ENCODE measurements at places on chromosomes 5 and 9. TPM values are rescaled to one million over a fixed set of nuclear protein-coding genes. Genes with fewer than 3 reads are reported as not detected.
A peak's percentile ranks its signal among the peaks of the same experiment; 100 is the strongest.

- DNase-seq = no peak
These were observed 163.8 kb downstream of the CDH10 start for GRCh38 chr5:24480952-24481351.

- no peak for DNase-seq
These were observed 10.5 kb downstream of the PSD2 start for GRCh38 chr5:139806111-139806510.

DNA sequence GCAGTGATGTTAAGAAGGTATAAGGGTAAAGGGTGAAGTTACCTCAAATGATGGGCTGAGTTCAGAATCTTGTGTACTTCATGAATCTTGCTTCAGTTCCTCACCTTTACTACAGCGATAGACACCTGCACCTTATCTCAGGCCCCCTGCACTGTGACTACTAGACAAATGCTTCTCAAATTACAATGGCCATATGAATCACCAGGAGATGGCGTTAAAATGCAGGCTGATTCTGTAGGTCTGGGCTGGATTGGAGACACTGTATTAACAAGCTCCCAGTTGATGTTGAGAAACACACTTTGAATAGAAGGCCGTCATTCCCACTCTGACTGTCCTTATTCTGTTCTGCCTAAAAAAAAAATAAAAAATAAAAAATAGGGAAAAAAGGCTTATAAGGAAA is 29.8 kb downstream of the TARS1 start:
- peak; percentile 33 for DNase-seq

DNA sequence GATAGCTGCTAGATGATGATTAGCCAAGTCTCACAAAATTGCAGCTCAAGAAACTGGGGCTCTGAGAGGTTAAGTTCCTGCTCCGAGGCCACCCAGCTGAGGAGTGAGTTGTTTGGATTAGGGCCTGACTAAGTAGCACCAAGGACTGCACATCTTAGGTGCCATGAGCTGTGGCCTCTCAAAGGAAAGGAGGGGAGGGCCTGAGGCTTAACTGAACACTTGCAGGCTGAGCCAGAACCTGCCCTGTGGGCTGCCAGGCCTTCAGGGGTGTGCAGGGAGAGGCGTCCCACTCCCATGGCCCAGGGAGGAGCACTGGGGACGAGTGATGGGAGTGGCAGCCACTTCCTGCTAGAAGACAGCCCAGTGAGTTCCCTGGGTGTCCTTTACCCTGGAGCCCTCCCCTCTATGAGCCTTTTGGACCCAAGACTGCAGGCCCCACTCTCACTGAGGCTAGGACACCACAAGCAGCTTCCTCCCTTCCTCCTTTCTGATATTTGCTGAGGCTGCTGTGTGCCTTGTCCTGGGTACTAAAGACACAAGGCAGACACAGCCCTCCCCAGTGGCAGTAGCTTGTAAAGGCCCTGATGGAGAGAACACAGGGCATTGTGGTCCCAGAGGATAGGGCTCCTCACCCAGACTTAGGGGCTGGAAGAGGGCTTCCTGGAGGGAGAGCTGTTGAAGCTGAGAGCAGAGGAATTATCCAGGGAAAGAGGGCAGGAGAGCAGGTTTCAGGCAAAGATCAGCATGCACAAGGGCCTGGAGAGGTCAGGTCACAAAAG is 22.1 kb downstream of the LMX1B start:
- no peak for DNase-seq

- no peak for DNase-seq
These were observed 118.7 kb downstream of the TENT4A start for GRCh38 chr5:6831678-6832671.

GRCh38 chr9:131402738-131403492 is 9.0 kb downstream of the PRRC2B start:
- DNase-seq = peak; percentile 81

GRCh38 chr9:137763271-137763955 is 114.2 kb upstream of the CACNA1B start:
- no peak for DNase-seq

- DNase-seq = no peak
These were observed 1.1 kb downstream of the GCNT4 start for GRCh38 chr5:75051217-75051751.

GRCh38 chr5:55303238-55303690 is 4.2 kb downstream of the DHX29 start:
- DNase-seq = peak; percentile 8

GRCh38 chr5:91311168-91311696 is 71.9 kb downstream of the ARRDC3 start:
- DNase-seq = no peak

DNA sequence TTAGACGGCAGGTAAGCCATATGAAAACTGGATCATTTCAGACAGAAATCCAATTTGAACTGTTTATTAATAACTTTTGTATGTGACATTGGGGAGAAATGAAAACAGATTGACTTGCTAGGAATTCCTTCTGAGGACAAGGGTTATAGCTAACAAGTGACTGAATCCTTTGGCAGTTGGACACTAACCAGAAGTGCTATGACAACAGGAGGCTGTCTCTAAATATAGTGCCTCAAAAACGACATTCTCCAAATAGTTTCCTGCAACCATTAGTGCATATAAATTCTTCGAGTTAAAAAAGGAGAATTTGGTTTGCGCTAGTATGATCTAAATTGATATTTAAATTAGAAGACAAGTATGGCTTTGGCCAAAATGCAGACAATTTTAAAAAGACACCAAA is 338.6 kb downstream of the PTPRD start:
- DNase-seq = no peak

- DNase-seq = no peak
These were observed 48.1 kb downstream of the PRELID2 start for GRCh38 chr5:145787001-145787400.

GRCh38 chr5:56108246-56108645 is 113.5 kb upstream of the IL6ST start:
- DNase-seq = no peak

DNA sequence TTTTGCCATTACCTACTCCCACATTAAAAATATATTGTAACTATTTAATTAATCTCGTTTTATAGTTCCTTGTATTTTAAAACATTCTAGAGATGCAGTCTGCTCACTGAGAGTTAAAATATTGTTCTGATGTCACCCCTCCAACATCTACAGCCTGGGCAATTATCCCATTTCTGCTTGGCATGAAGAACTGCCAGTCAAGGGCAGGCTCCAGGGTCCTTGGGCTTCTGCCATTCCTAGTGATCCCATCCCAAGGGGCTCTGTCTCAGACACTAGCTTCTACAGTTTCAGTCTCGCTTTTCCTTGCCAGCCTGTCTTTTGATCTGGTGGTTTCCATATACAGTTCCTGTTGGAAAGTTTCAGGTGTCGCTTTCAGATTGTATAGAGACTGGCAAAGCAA is 287.2 kb downstream of the TMEM232 start:
- no peak for DNase-seq

GRCh38 chr5:42779083-42779482 is 22.5 kb downstream of the CCDC152 start:
- no peak for DNase-seq

- DNase-seq = no peak
These were observed 793.3 kb downstream of the SEMA5A start for GRCh38 chr5:8752595-8752994.

- no peak for DNase-seq
These were observed 2.3 kb downstream of the DIRAS2 start for GRCh38 chr9:90640361-90640760.

DNA sequence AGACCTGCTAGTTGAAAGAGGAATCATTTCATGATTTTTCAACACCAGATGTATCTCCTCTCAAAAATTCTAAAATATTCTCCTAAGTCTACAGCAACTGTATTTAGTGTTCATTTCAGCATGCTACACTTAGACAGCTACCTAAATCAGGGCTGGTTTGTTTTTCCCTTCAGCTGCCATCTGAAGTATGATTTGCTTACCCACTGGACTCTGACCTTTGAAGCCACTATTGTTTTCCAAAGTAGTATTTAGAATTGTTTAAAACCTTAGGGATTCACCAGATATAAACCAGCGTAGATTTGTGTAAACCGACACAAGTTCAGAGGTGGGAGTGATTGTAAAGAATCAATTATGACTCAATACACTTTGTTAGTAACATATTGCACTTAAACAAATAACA is 193.1 kb downstream of the ADAMTS6 start:
- DNase-seq = no peak

DNA sequence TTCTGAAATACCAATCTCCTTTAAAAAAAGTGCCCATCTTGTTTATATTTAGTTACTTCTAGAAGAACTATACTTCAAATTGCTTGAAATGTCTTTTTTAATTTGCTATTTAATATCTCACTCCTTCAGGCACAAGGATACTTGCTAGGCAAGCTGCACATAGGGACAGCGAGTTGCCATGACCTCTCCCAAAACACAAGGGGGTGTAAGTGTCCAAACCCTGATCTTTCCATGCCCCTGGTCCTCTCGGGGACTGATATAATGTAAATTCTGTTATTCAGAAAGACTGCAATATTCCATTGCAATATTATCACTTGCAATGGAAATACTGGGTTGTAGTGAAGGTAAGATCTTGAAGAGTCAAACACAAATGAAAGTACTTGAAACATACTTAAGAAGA is 480.4 kb downstream of the CETN3 start:
- no peak for DNase-seq

DNA sequence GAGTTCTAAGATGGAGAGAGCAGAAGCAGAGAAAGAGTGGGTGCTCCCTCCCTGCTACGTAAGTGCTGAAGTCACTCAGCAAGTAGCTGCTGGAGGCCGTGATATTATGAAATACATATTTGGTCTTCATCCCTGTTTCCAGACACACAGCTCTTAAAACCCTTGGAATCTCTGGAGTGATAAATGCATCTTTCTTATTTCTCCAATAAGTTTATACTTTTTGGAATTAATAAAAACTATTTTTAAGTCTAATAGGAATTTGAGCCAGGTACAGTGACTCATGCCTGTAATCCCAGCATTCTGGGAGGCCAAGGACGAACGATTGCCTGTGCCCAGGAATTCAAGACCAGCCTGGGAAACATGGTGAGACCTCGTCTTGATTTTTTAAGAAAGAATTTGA is 60.6 kb downstream of the AUH start:
- no peak for DNase-seq

- DNase-seq = no peak
These were observed 112.0 kb downstream of the ADAMTS16 start for GRCh38 chr5:5252106-5252505.

DNA sequence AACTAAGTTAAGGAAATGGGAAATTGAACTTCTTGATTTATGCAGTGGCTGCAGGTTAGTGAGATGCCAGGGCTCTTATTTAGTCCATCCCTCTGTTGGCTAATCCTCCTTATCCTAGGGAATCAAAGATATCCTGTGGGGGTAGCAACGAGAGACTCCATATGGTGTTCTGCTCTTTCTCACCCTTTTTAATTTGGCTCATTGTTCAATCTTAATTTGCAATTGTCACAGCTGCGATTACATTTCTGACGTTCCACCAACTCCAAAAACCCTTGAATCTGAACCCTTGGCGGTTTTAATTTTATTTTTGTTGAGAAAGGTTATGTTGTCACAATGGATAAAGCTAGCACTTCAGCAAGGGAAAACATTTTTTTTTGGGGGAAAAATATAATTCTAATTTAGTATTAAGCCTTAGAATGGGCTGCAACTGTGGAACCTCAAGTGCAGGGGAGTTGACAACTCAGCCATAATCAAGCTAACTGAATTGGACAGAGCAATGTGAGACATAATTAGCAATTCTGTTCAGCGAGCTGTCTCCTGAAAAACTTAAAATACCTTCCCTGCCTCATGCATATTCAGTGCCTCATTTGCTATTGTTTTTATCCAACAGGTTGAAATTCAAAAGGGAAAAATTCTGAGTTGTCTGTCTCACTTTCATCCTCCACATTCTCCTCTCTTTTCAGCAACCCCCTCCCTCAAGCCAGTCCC is 91.3 kb downstream of the MAT2B start:
- DNase-seq = no peak

GRCh38 chr5:54844905-54845566 is 140.4 kb downstream of the ESM1 start:
- peak; percentile 39 for DNase-seq

DNA sequence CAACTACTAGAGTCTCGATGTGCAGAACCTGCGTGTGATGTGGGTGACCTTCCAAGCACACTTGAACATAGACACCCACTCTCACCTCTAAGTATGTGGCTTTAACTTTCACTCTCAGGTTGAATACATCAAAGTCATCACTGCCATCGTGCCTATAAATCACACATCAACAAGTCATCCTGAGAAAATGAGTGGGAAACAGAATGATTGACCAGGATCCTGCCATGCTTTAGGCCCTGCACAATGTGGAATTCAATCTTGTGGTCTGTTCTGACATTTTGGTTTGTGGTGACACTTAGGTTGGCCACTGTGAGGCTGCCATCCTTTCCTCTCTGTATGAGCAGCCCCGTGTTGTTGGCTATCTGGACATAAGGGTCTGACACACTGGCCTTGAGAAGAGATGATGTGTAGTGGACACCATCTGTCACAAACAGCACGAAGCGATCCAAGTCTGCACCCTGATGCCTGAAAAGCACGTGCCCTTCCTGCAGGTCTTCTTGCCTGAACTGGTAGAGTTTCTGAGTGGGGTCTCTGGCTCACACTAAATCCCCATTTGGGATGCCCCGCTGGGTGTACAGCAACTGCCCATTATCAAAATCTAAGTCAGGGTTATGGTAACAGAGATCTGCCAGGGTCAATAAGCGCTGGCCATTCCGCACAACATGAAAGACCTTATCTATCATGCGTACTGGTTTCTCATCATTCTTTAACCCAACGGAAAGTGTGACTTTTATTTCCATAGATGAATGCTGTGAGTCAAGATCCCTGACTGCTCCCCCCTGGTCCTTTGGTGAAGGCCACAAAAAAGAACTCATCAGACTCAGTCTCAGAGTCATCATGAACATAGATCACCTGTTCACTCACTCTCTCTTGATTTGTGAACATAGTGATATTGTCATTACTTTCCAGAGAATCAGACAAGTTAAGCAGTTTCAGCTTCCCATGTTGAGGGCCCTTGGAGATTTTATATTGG is 116.6 kb downstream of the ESM1 start:
- no peak for DNase-seq

Gene DNAI1
- 0.27 TPM for total RNA-seq

Gene TYRP1
- 3.8 TPM for total RNA-seq

Gene HMHB1
- not detected for total RNA-seq

Gene SLC36A3
- not detected for total RNA-seq

Gene GFI1B
- total RNA-seq = not detected

Gene PCDHA12
- 0.60 TPM for total RNA-seq

Gene C5orf46
- 5.2 TPM for total RNA-seq

Gene KCTD16
- total RNA-seq = 0.21 TPM

Gene RMRP
- total RNA-seq = 4,639 TPM

Gene SLC6A7
- total RNA-seq = not detected

Gene PCDHB3
- total RNA-seq = 0.21 TPM

Gene NUTM2F
- total RNA-seq = not detected

Gene RMI1
- total RNA-seq = 11.5 TPM

Gene PTPN3
- total RNA-seq = 5.9 TPM

Gene S100Z
- not detected for total RNA-seq

Gene CDC25C
- total RNA-seq = 25.1 TPM

Gene ORM1
- not detected for total RNA-seq

Gene ELOVL7
- 10.4 TPM for total RNA-seq

Gene CBY3
- not detected for total RNA-seq

Gene GABRG2
- 3.9 TPM for total RNA-seq

Gene EGFL7
- 60.2 TPM for total RNA-seq

Data from H4 (cell line).